Thyroid gland (tissue), 4 donors: ENCODE measurements at places on chromosomes 5 and 9.
A peak's percentile ranks its signal among the peaks of the same experiment; 100 is the strongest.

GRCh38 chr9:120412425-120412951, 167.5 kb downstream of the CDK5RAP2 start:
- peaks cover 18% of the 10 kb centered on the region for H3K36me3 ChIP-seq
- no peaks in the 10 kb centered on the region for H3K27me3 ChIP-seq
- H3K27ac ChIP-seq, result no peak overlapping the region
- no peak for DNase-seq

- H3K27me3 ChIP-seq, result no peaks in the 10 kb centered on the region
- no peak overlapping the region for H3K27ac ChIP-seq
- no peaks in the 10 kb centered on the region for H3K36me3 ChIP-seq
- H3K4me1 ChIP-seq, result no peaks in the 10 kb centered on the region
- H3K4me3 ChIP-seq, result no peak overlapping the region
Measured at GRCh38 chr9:134923466-134923865, 5.8 kb upstream of the FCN1 start.

GRCh38 chr9:14593406-14593805, 99.8 kb downstream of the ZDHHC21 start:
- no peak for DNase-seq
- H3K4me1 ChIP-seq, result no peaks in the 10 kb centered on the region
- no peak overlapping the region for H3K4me3 ChIP-seq
- no peaks in the 10 kb centered on the region for H3K27me3 ChIP-seq
- no peak overlapping the region for H3K27ac ChIP-seq

GRCh38 chr5:106814961-106815360, 855.8 kb downstream of the EFNA5 start:
- no peak for DNase-seq
- no peaks in the 10 kb centered on the region for H3K27me3 ChIP-seq
- no peak overlapping the region for H3K27ac ChIP-seq
- H3K4me1 ChIP-seq, result no peaks in the 10 kb centered on the region

DNA sequence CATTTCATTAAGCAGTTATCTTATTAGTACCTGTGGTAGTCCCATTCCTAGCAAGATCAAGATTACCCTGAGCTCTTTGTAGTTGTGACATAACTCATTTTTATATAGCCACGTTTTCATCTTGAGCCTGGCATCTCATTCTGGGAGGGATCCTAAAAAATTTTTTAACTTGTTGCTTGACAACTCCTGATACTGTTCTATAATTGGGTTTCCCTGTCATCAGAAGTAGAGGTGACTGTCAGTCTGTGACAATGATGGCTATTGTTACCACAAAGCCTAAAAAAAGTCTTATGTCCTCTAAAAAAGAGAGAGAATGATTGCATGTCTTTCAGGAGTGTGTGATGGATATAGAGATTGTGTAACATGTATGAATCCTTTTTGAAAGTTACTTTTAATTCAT, 164.8 kb downstream of the SGCD start:
- no peak overlapping the region for H3K4me3 ChIP-seq
- H3K27me3 ChIP-seq, result no peaks in the 10 kb centered on the region
- no peaks in the 10 kb centered on the region for H3K4me1 ChIP-seq
- H3K27ac ChIP-seq, result no peak overlapping the region
- no peak for DNase-seq

GRCh38 chr5:6540111-6540827, 91.6 kb downstream of the UBE2QL1 start:
- H3K27ac ChIP-seq, result no peak overlapping the region
- H3K4me1 ChIP-seq, result no peaks in the 10 kb centered on the region
- DNase-seq, result no peak
- H3K36me3 ChIP-seq, result no peaks in the 10 kb centered on the region
- no peak overlapping the region for H3K4me3 ChIP-seq

DNA sequence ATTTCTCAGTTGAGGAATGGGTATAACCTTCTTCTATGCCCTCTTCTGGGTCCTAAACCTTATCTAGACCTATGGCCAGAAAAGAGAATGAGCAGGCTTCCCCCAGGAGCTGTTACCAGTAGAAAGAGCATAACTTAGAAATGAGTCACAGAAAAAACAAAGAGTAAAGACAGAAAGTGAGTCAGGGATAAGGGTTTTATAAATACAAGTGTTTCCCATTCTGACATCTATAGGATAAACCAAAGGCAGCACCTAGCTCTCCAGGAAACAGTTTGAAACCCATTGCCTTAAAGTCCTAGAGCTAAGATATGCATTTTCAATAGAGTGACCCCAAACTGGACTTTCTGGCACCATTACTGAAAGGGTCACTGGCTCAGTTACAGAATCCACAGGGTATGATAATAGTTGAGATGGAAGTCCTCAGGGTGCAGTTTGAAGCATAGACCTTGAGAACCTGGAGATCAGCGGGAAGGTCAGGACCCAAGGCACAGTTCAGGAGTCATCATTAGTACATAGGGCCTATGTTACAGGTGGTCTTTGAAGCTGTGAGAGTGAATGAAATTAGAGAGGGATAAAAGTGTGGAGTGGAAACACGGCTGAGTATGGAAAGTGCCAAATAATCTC, 42.7 kb upstream of the LIFR start:
- no peaks in the 10 kb centered on the region for H3K4me1 ChIP-seq
- no peak for DNase-seq
- no peak overlapping the region for H3K27ac ChIP-seq
- H3K27me3 ChIP-seq, result no peaks in the 10 kb centered on the region
- H3K4me3 ChIP-seq, result no peak overlapping the region

DNA sequence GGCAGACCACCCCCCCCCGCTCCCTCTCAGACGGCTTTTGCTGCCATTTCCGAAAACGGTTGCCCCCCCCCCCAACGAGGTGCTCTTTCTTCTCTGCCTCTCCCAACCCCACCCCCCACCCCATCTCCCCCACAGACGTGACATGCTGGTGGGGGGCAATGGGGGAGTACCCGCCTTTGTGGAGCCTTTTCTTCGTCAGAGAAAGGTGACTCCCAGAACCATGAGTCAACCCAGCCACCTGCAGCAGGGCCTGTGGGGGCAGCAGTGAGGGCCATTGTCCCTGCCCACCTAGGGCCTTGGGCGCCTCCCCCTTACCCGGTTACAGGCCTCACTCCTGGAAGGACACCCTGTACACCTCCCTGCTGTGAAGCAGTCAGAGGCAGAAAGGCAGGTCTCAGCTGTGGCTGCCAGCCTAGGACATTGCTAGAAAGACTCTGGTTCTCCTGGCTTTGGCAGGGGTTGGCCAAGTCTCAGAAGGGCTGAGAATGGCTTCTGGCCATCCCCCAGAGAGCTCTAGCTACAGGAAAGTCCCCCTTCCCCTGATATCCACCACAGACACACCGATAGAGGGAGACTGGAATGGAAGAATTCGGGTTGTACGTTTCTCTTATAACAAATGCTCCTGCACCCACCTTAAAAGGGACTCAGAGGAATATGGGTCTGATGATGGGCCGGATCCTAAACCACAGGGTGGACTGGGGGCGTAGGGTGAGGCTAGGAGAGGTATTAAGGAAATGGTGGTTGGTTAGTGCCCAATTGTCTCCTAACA, 2.2 kb downstream of the DNAJB5 start:
- DNase-seq, result no peak
- H3K27me3 ChIP-seq, result no peaks in the 10 kb centered on the region
- peaks cover 55% of the 10 kb centered on the region for H3K4me1 ChIP-seq
- H3K36me3 ChIP-seq, result no peaks in the 10 kb centered on the region
- H3K27ac ChIP-seq, result no peak overlapping the region

DNA sequence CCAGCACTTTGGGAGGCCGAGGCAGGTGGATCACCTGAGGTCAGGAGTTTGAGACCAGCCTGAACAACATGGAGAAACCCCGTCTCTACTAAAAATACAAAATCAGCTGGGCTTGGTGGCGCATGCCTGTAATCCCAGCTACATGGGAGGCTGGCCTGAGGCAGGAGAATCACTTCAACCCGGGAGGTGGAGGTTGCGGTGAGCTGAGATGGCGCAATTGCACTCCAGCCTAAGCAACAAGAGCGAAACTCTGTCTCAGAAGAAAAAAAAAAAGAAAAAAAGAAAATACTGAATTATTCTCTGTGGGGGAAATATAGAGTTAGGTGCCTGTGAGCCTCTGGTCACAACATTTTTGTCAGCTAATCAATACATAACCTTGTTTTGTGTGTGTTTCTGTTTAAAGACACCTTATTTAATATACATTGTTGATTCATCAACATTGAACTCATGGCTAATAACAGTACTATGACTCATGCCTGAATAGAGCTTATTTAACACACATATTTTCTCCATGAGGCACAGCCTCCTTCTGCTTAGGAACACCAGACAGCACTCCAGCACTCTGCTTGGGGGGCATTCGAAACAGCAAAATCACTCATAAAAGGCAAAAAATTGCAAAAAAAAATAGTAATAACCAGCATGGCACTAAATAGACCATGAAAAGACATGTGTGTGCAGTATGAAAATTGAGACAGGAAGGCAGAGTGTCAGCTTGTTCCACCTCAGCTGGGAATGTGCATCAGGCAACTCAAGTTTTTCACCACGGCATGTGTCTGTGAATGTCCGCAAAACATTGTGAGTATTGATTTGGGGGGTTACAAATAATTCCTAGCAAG, at the start of gene IL31RA:
Gene IL31RA (plus strand): TSS at position 519 of the 836 bp plus-strand sequence. CDS start 214 bp downstream, at position 733.
- no peaks in the 10 kb centered on the region for H3K27me3 ChIP-seq
- H3K4me3 ChIP-seq, result no peak within 1 kb of the TSS
- no peaks in the 10 kb centered on the region for H3K36me3 ChIP-seq

DNA sequence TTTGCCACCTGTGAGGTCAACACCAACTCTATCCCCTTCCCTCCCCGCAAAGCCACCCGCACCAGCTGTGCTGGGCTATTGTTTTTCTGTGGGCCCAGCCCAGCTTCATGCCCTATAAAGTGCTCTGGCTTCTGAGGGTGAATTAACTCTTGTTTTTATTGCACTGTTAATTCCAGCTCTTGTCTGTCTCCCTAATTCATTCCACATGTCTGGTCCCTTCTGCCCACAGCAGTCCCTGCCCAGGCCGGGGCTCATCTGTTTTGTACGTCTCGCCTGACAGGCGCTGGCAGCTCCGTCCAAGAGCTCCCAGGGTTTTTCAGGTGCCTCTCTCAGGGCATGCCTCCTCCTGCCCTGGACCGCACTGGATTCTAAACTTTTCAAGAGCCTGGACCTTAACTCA, 118.9 kb downstream of the PDZD2 start:
- DNase-seq, result no peak
- no peaks in the 10 kb centered on the region for H3K36me3 ChIP-seq
- H3K4me1 ChIP-seq, result peaks cover 4% of the 10 kb centered on the region
- no peak overlapping the region for H3K4me3 ChIP-seq
- H3K27me3 ChIP-seq, result no peaks in the 10 kb centered on the region

DNA sequence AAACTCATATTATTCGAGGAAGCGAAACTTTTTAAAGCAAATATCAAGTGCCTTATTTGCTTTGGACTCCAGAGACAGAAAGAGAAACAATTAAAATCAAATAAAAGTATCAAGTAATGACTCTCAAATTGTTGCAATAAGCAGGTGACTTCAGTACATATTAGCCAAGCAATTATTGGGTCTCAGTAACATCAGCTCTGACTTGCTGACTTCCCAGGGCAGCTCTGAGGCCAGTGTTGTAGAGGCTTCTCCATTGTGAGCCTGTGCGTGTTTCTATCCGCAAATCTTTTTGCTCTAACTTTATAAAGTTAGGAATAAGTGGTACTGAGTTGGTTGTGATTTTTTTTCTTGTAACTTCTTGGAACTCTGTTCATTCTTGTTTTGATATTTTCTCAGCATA, 186.8 kb upstream of the PRLR start:
- H3K36me3 ChIP-seq, result no peaks in the 10 kb centered on the region
- DNase-seq, result no peak
- H3K27me3 ChIP-seq, result no peaks in the 10 kb centered on the region
- H3K4me3 ChIP-seq, result no peak overlapping the region
- H3K27ac ChIP-seq, result no peak overlapping the region

DNA sequence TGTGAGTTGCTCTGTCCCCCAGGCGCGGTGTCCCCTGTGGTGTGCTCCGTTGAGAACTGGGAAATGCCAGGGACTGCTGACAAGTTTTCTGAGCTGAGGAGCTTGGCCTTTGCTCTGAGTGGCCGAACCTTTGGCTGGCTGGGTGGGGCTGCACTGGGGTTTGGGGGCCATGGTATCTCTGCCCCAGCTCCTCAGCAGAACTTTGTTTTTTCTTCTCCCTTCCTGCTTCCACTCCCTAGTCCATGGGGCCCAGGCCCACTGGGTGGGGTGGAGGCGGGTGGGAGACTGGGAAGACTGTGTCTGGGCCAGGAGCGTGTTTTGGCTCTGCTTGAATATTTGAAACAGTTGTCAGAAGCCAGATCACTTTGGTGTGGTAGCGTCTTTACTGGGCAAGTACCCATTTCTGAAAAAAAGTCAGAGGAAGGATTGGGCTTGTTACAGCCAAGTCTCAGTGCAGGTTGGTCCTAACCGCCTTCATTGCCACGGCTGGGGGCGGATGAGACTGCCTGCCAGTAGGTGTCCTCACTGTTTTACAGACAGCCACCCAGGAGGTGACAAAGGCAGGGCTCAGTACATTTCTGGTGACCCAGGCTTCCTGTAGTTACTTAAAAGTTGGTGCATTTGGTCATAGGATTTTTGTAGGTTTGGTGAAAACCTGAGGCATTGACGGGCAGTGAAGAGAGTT, 92.7 kb downstream of the DAB2IP start:
- no peaks in the 10 kb centered on the region for H3K27me3 ChIP-seq
- H3K27ac ChIP-seq, result peak overlapping the region; percentile 93
- DNase-seq, result peak; percentile 89
- no peaks in the 10 kb centered on the region for H3K36me3 ChIP-seq
- peak overlapping the region; percentile 41 for H3K4me3 ChIP-seq

- no peaks in the 10 kb centered on the region for H3K36me3 ChIP-seq
- no peaks in the 10 kb centered on the region for H3K4me1 ChIP-seq
- H3K4me3 ChIP-seq, result no peak overlapping the region
- H3K27ac ChIP-seq, result no peak overlapping the region
- H3K27me3 ChIP-seq, result no peaks in the 10 kb centered on the region
- DNase-seq, result no peak
Measured at GRCh38 chr9:18495065-18495464, 21.1 kb downstream of the ADAMTSL1 start.

DNA sequence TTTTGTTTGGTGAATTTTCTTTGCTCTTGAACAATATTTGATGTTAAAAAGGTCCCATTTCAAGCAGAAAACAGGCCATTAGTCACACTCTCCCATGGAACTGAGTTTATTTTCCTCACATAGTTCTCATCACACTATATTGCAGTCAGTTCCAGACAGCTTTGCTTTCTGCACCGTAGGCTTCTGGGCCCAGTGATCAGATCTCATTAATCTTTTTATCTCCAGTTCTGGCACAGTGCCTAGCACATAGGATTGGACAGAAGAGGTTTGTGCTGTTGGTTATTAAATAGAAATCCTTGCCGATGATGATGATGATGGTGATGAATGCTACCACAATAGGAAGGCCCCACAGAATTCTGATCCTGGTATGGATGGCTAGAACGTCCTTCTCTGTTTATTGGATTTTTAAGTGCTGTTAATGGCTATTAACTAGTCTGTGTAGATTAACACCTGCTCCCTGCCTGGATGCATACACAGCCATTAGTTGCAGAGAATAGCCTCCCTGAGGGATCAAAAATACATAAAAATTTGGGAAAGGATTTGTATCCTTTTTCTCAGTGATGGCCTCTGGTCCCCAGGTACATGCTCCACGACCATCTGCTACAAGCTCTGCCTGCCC, 52.0 kb upstream of the NTRK2 start:
- no peak for DNase-seq
- no peak overlapping the region for H3K27ac ChIP-seq
- H3K4me1 ChIP-seq, result no peaks in the 10 kb centered on the region
- no peaks in the 10 kb centered on the region for H3K27me3 ChIP-seq
- H3K4me3 ChIP-seq, result no peak overlapping the region
- H3K36me3 ChIP-seq, result no peaks in the 10 kb centered on the region

- H3K4me1 ChIP-seq, result no peaks in the 10 kb centered on the region
- peaks cover 56% of the 10 kb centered on the region for H3K36me3 ChIP-seq
- H3K4me3 ChIP-seq, result no peak overlapping the region
- H3K27me3 ChIP-seq, result no peaks in the 10 kb centered on the region
Measured at GRCh38 chr9:135822374-135822755, 85.0 kb downstream of the CAMSAP1 start.
